ENCODE measurements at places on chromosomes 6 and 20. TPM values are rescaled to one million over a fixed set of nuclear protein-coding genes. Genes with fewer than 3 reads are reported as not detected.

- no peak for DNase-seq
Measured at GRCh38 chr6:82025271-82025670, 222.3 kb downstream of the IBTK start.

GRCh38 chr6:36269834-36270705 is at the start of gene PNPLA1:
Gene PNPLA1, plus strand, starts transcription at chr6:36270060. Its CDS starts 400 bp downstream, at chr6:36270460.
- DNase-seq = no peak

Gene HRH3
- total RNA-seq = not detected

Gene SIRPB2
- total RNA-seq = not detected

DNA sequence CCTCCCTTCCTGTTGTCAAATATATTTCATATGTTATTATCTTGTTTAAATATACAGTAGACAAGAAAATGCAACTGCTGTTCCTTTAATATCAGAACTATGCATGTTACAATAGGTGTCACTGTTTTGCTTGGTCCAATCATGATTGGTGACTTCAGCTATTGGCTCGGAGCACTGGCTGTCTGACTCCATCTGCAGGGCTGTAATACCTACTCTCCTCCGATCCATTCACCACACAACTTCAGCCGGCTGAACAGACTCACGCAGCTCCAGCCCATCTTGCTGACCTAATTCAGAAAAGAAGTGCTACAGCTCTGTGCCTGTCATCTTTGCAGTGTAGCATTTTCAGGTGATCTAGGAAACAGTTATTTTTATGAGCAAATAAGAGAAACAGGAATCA is at the start of gene BTBD3:
Gene BTBD3 (plus strand): TSS at position 231 of the 400 bp plus-strand sequence. CDS start 383 bp downstream, outside the sequence.
- DNase-seq = peak; percentile 62

- DNase-seq = no peak
Measured at GRCh38 chr6:124973780-124974179, 11.5 kb downstream of the RNF217 start.

Gene FAM217A
- not detected for total RNA-seq

Gene UBD
- 39.4 TPM for total RNA-seq

DNA sequence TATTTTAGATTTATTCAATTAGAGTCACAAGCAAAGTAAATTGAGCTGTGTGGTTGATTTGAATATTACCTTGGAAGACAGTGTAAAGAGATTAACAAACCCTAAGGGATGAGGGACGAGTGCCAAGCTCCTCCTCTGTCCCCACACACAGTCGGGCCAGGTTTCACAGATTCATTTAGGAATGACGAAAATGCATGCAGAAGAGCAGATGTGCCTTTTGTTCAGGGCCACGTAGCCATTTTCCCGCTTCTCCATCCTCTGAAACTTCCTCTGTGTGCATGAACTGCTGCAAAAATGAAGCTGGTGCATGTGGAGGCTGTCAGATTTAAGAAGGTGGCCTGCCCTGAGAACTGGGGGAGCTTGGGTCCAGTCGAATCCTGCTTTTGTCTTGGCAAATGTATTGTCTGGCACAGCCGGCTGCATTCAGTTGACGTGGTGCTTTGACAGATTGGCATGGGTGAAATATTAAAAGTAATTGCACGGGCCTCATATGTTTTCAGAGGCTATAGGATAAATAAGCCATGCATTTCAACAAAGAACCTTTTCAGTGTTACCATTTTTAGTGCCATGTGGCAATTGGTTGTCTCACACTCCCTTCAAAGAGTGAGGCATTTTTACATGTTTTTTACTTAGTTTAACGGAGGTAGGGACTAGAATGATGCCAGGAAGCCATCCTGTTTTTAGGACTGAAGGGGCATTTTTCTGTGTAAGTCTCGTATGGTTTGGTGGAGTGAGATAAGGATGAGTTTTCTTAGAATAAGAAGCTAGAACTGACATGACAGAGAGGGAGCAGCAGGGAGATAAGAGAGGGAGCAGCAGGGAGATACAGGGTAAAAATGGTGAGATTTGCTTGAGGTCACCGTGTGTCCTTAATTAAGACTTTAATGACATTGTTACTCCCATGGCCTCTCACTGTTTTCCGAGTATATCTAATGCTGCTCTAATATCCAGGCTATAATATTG is 361.1 kb downstream of the NRN1 start:
- no peak for DNase-seq

DNA sequence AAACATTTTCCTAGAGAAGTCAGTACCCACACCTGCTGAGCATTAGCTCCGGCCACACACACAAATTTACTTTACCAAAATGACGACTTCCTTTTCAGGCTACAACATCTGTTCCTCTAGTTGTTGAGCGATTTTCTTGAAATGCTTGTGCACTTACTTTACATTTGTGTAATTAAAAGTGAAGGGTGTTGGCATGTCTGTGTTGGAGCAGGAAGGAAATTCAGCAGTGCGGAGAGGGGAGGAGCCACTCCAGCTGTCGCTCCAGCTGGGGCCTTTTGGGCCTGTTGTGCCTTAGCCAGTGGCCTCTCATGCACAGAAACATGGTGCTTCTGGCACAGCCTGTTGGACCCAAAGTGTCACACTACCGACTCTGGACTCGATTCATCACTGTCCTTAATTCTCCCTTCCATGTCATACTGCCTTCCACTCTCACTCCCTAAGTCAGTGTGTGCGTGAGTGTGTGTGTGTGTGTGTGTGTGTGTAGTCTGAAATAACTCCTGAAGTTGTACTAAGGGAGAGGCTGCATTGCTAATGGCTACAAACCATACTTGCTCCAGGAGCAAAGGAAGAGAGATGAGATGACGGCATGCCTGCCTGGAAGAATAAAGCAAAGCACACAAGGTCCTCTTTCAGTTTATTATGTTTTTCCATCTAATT is 191.8 kb upstream of the ARG1 start:
- DNase-seq = no peak

GRCh38 chr6:4008324-4009047 is 70.5 kb downstream of the FAM217A start:
- peak; percentile 83 for DNase-seq

- DNase-seq = peak; percentile 48
Measured at GRCh38 chr6:130577178-130577919, 211.5 kb downstream of the TMEM200A start.

DNA sequence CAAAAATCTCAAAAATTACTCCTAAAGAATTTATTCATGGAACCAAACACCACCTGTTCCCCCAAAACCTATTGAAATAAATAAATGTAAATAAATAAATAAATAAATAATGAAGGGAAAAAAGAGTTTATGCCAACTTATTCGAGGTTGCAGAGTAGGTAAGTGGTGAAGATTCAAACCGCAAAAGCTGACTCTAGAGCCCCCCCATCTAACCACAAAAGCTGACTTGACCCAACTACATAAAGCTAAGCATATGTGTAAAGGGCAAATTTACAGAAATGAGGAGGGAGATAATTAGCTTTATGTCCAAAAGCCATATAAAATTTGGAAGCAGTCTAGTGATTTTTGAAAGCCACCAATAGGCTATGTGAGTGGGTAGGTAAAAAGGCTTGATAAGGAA is 486.9 kb downstream of the PKHD1 start:
- no peak for DNase-seq

GRCh38 chr20:56630086-56630493 is 984 bp downstream of the TFAP2C start:
- peak; percentile 11 for DNase-seq

Gene PRKN
- 3.8 TPM for total RNA-seq

DNA sequence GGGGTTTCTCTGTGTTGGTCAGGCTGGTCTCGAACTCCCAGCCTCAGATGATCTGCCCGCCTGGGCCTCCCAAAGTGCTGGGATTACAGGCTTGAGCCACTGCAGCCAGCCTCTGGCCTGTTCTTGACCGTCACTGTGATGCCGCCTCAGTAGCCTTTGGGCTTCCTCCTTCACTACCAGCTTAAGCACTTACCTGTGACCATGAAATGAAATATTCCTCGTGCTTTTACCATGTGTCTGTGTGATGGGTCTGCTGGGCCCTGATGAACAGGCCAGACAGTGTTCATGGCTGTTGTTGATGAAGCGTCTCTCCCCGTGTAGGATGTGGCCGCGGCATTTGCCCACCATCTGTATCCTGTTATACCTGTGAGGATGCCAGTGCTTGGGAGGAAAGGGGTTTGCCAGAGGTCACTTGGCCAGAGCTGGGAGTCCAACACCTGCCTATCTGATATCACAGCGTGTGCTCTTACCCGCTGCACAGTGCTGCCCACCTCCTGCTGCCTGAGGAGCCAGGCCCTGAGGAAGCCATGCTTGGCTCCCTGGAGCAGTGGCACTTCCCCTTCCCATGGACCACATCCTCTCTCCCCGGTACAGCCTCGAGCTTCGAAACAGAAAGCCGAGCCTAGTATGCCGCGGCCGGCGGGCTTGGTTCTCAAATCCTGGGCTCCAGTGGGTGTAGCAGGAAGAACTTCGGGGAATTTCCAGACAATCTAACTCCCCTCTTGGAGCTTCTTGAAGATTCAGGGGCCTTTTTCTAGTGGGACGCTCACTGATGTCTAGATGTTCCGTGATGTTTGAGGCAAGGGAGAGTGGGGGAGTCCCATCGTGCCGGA is 167.9 kb downstream of the ZDHHC14 start:
- DNase-seq = no peak

Gene ALDH5A1
- 3.8 TPM for total RNA-seq

DNA sequence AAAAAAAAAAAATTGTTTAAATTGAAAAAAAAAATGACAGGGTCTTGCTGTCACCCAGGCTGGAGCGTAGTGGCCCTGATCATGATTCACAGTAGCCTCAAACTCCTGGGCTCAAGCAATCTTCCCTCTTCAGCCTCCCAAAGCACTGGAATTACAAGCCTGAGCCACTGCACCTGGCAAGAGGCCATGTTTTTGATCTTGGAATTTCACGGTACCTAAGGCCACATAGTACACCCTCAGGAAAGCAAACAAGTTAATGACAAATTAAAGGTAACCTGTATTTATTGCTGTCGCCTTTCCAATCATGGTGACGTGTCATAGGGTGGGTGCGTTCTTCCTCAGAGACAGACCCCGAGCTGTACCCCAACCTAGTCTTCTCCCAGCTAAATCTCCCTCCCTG is 79.2 kb downstream of the LINC00237 start:
- DNase-seq = no peak

- no peak for DNase-seq
Measured at GRCh38 chr6:114092943-114093342, 122.0 kb upstream of the HDAC2 start.
